Left renal cortex interstitium (tissue), 4 donors: ENCODE measurements at places on chromosomes 11 and 22. TPM values are rescaled to one million over a fixed set of nuclear protein-coding genes. Genes with fewer than 3 reads are reported as not detected.

DNA sequence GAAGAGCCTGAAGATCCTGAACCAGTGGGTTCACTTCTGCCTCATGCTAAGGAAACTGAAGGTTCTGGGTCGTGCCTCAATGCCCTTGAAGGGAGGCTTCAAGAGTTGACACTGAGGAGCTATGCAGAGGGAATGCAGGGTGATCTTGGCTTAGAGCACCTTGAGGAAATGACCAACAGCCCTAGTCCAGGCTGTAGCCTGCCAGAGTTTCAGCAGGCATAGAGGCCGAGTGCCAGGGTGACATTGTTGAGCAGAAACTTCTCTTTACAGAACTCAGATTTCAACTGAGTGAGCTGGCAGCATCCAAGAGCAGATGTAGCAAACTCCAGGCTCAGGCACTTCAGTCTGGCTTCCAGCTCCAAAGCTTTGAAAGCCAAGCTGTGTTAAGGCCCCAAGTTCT, 23.1 kb upstream of the CAPRIN1 start:
- DNase-seq: no peak

- DNase-seq: no peak
These were observed 5.2 kb upstream of the BID start for GRCh38 chr22:17779286-17780115.

DNA sequence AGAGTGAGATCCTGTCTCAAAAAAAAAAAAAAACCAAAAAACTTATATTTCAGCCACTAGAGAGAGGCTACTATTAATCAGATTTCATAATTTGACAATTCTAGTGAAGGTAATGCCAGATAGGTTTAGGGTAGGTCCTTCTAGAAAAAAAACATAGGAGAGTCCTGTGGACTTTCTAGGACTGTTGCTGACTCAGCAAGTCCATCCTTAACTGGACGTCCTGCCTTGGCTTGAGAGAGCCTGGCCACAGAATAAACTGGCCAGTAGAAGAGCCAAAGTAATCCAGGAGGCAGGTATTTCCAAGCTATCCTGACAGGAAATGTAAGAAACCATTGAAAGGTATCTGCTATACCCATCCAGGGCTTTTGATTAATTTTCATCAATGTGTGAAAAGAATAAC, 64.6 kb downstream of the TRIM44 start:
- no peak for DNase-seq

GRCh38 chr22:24187731-24188644, 6.7 kb downstream of the SUSD2 start:
- no peak for DNase-seq

DNA sequence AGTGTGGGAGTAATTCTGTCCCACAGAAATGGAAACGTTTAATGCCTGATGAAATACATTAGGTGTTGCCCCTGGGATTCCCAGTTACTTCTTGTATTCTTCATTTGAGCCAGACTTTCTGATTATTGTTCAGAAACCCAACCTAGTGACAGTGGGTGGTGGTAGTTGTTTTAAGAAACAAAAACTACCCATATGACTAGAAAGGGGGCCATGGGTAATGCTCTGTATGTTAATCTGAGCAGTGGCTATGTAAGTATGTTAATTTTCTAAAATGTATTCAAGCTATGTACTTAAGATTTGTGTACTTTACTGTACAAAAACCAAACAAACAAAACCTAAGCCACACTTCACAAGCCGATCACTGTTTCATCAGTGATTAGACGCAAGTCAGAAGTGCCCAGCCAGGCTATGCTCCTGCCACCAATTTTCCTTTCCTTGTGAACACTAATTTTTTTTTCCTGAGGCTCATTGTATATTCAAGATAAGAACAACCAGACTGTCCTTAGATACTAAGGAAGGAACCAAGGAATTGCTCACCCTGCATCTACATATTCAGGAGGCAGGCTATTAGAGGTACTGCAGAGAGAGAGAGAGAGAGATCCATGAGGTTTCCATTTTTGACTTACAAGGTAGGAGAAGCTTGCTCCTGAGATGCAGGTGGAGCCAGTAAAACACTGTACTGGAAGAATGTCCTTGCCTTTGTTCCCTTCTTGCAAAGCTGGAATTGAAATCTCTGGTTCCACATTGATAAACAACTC, 122.7 kb downstream of the DBX1 start:
- no peak for DNase-seq

GRCh38 chr11:78444726-78445125, 27.1 kb upstream of the GAB2 start:
- DNase-seq: no peak

GRCh38 chr11:119509969-119510401, 87.0 kb upstream of the THY1 start:
- no peak for DNase-seq

DNA sequence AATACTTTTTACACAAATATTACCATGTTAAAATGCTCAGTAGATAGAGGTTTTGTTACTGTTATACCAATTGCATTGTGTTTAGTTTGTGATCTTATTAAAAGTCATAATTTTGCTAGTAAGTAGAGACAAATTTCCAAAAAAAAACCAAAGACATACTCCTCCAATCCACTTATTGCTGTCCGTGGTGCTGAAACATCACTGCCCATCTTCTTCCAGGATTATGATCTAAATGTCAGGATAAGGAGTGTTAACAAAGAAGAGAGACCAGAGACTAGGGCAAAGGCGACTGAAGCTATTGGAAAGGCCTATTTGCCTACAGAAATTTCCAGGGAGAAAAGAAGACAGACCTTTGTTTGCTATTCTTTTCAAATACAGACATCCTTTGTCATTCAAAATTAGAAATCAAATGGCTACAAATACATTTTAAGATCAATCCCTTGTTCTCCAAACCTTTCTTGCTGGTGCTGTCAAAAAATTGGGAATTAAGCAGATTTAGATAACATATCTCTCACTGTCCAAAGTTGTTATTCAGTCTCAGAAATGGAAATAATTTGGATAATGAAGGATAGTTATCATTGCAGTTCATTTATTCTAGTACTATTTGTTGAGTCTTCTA, 199.7 kb downstream of the C11orf91 start:
- DNase-seq: peak; percentile 62

DNA sequence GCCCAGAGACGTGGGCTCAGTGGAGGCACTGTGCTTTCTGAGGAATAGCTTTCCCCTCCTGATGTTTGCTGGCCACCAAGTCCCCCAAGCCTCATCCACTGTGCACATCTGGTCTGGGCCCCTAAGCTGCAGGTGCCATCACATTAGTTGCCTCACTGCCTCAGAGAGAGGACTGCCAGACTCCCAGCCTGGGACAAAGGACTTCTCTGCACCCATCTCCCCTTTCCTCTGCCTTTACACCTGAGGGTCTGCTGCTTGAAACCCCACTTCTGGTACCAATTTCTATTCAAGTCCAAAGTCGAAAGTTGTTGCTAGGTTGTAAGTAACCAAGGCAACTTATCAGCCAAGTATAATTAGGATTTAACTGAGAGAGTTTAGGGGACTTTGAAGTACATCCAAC, 3.7 kb upstream of the LZTR1 start:
- DNase-seq: no peak

- DNase-seq: no peak
These were observed 421.6 kb downstream of the METTL15 start for GRCh38 chr11:28529540-28530410.

DNA sequence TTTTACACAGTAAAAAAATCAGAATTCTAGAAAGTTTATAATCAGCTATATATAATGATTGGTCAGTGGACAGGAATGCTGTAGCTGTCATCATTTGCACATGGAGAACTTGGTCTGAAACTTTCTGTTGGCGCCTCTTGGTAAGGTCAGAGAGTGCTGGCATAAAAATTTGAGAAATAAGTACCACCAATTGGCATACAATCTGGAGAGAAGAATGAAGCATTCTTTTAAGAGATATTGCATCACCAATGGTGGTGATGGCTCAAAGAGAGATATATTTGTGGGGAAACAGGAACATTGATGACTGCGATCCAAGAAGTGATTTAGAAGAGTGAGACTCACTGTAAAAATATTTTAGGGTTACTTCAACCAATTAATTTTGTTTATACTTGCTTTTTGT, 19.8 kb upstream of the OOSP1 start:
- no peak for DNase-seq

LINC01488 gene
- 0.09 TPM for polyA plus RNA-seq

SIAE gene
- 28.2 TPM for polyA plus RNA-seq

CASTOR1 gene
- polyA plus RNA-seq: 8.7 TPM

CASP4 gene
- 19.8 TPM for polyA plus RNA-seq
